ENCODE measurements at places on chromosomes 1 and 21.
A peak's percentile ranks its signal among the peaks of the same experiment; 100 is the strongest.

GRCh38 chr1:230807029-230807428, 59.8 kb downstream of the CAPN9 start:
- peak; percentile 81 for DNase-seq

GRCh38 chr1:24180676-24181075, 6.4 kb downstream of the IFNLR1 start:
- DNase-seq = no peak

- no peak for DNase-seq
Observed at GRCh38 chr1:2088458-2088857, 38.2 kb downstream of the PRKCZ start.

- peak; percentile 74 for DNase-seq
Observed at GRCh38 chr1:6259491-6260362, 1.2 kb downstream of the GPR153 start.

DNA sequence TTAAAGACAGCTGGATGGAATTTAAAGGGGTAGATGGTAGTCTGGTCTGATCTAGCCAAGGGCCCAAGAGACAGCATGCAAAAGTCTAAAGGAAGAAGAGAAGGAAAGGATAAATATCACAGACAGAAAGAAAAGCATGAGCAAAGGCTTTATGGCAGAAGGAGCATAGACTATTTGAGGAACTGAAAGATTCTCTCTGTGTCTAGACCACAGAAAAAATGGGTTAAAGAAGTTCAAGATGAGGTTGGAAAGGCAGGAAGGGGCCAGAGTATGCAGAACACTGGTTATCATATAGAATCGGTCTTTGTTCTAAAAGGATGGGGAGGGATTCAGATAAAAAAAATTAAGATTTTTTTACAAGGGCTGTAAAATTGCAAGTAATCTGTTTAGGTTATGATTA, 136.8 kb upstream of the SGIP1 start:
- no peak for DNase-seq

GRCh38 chr1:180116964-180117763, 37.5 kb upstream of the QSOX1 start:
- DNase-seq = no peak

DNA sequence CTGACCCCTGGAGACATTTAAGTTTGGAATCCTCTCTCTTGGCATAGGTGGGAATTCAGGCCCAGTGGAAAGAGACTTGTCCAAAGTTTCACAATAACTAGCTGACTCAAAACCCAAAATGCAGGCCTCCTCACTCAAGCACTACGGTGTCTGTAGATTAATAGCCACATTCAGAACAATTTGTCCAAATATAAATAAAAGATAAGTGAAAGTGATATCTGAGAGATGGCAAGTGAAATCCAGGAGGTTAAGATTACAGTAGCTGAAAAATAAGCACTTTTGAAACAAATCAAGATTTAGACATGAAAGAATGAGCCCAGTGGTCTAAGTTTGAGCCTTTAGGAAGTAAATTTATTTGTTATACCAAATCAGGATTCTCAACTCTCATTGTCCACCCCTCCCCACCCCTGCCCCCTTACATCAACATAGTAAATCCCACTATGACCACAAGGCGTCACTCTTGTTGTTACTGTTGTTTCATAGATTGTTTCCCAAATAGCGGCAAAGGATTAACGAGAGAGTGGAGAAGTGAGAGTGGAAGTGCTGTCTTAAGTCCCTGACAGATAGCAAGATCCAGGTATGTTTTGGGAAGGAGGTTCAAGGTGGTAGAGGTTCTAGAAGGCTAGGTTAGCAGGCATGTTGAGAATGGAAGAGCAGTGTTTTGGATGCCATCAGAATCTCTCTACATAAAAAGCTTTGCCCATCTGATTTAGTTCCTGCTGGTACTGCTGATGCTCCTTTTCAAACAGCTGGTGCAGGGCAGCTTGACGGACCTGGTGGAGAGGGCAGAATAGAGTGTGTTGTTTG, 7.1 kb upstream of the TPM3 start:
- no peak for DNase-seq

All from heart right ventricle (tissue), 16 donors.